ENCODE measurements at places on chromosomes 16 and 17.

DNA sequence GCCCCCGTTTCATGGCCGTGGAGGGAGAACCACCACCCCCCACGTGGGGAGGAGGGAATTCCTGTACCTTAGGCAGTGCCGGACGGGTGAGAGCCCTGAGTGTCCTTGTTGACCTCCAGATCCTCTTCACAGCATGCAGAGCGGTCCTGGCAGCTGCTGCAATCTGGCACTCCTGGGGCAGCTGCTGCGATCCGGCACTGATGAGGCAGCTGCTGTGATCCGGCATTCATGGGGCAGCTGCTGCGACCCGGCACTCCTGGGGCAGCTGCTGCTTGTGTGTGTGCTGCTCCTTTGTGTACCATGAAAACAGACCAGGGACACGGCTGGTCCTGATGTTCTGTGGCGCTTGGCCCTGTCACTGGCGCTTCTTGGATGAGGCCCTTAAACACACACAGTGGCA, 12.8 kb downstream of the ZNF778 start:
- no peak for DNase-seq

DNA sequence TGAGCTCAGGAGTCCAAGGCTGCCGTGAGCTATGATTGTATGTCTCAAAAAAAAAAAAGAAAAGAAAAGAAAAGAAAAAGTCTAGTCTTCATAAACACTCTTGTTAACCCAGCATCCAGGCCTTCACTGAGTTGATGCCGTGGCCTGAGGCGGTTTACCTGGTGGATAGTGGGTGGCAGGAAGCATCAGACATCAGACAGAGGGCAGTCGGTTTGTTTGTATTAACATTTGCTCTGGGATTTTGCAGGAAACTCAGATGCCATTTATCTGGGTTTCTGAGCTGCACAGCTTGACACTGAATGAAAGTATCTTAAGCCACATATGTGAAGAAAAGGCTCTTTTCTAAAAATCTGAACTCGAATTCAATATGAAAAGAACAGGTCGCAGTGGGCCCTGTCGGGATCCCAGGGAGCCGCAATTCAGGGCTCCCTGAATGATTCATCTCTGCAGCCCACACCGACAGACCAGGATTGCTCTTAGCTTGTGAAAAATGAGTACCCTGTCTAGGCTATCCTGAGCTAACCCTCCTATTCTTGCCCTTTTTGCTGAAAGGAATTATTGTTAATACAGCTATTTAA, 1.1 kb upstream of the DBNDD1 start:
- DNase-seq: no peak

DNA sequence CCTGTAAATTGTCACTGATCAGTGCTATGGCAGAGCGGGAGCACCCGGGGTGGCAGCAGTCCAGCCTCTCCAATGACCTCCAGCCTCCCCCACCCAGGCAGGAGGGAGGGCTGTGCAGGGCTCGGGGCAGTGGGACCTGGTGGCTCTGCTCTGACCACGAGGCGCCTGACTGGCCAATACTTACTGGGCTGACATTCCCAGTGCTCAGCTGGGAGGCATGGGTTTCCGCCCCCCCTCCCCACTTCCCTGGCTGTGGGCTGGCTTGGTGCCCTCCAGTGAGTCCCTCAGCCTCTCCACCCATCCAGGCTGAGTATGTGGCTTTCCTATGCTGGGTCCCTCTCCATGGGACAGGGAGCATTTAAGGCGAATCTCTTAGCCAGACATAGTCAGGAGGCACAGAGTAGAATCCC, 2.7 kb downstream of the SOCS3 start:
- peak; percentile 27 for DNase-seq

- DNase-seq: no peak
Observed at GRCh38 chr17:80708480-80708879, 163.8 kb downstream of the RPTOR start.

DNA sequence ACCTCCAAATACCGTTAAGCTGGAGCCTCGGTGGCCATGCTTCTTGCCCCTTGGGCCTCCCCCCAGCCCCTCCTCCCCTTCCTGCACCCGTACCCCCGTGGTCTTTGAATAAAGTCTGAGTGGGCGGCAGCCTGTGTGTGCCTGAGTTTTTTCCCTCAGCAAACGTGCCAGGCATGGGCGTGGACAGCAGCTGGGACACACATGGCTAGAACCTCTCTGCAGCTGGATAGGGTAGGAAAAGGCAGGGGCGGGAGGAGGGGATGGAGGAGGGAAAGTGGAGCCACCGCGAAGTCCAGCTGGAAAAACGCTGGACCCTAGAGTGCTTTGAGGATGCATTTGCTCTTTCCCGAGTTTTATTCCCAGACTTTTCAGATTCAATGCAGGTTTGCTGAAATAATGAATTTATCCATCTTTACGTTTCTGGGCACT, 928 bp downstream of the HBA1 start:
- no peak for DNase-seq

All from T1000 (cell line).